ENCODE measurements at places on chromosomes 6 and 20.

DNA sequence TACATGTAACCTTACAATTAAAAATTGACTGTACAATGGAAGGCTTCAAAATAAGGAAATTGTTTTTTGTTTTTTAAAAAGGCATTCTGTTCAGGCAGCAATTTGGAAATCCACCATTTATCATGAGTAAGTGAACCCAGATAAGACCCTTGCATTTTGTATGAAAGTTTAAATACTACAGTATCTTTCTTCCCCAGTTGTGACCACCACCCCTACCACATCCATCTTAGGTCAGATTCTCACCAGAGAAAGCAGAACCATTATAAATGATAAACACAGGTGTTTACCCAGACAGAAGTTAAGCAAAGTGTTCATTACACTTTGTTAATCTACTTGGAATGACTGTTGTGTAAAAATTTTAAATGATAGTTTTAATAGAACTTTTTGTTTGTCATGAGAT, 20.2 kb downstream of the SENP6 start:
- DNase-seq = no peak

GRCh38 chr6:5663259-5663658, 343.5 kb downstream of the NRN1 start:
- DNase-seq = no peak

- DNase-seq = peak; percentile 63
These were observed 19.9 kb downstream of the ZKSCAN8 start for GRCh38 chr6:28161410-28162079.

GRCh38 chr20:5918856-5919625, 31.3 kb downstream of the TRMT6 start:
- DNase-seq = no peak

- no peak for DNase-seq
These were observed 12.3 kb downstream of the MTCH1 start for GRCh38 chr6:36973647-36974046.

DNA sequence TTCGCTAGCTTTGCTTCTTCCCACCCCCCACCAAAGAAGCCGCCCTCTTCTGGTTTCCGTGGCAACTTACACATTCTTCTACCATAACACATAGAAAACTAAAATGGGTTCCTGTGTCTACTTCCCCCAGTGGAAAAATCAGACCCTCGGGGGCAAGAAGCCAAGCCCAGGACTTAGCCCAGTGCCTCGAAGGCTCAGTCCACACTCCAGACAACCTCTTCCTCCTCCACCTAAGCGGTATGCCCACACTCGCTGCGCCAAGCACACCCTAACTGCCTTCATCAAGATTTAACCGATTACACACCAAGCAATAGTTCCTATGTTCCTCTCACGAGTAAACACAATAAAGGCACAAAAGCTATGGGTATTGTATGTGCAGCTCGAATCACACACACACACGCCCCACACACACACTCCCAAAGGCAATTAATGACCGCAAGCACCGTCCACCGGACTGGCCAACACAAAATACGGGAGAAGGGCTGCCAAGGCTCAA, 537 bp downstream of the PPIL4 start:
- DNase-seq = peak; percentile 27
